GM23338 (cell line): ENCODE measurements at places on chromosomes 6 and 20.

DNA sequence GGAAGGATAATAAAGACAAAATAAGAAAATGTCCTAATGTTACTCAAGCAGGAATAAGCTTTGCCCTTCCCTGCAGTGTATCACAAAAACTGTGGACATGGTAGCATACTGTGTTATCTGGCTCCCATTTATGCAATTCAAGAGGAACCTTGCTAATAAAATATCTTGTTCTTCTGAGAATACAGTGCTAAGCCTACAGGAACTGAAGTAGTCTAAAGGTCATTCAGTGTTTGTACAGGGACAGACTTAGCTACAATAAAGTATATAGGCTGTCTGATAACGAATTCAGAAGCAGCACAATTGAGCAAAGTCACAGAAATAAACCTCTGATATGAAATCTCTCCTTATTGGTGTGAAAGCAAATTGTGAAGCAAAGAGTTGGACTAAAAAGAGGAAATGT is 59.6 kb upstream of the SDHAF4 start:
- no peak for DNase-seq

GRCh38 chr6:26243752-26244151 is 121.2 kb upstream of the BTN3A2 start:
- no peak for DNase-seq

DNA sequence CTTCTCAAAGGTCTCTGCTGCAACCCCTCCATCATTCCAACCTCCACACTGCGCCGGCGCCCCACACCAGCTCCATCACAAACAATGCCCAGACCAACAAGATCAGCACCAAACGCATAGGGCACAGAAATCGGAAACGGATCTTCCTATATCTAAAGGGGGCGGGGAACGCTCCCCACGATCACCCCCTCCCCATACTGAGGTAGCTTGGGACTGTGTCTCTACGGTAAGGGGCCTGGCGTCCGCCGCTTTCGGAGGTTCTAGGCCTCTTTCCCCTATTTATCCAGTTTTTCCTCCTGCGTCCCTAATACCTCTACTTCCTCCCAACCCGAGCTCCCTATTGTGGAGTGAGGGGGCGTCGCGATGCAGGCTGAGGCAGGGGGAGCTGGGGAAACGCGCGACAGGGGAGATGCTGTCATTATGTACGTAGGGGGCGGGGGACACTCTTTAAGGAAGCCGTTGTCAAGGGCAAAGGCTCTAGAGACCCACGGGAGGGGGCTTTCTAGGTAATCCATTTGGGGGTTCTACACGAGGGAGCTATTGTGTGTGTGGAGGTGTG is 909 bp downstream of the DNAAF9 start:
- DNase-seq: peak; percentile 67

- no peak for DNase-seq
Measured at GRCh38 chr6:157459327-157459726, 78.3 kb downstream of the ZDHHC14 start.

GRCh38 chr6:20835315-20836010 is 301.2 kb downstream of the CDKAL1 start:
- no peak for DNase-seq

- no peak for DNase-seq
Measured at GRCh38 chr6:74597840-74598239, 608.0 kb downstream of the COL12A1 start.

DNA sequence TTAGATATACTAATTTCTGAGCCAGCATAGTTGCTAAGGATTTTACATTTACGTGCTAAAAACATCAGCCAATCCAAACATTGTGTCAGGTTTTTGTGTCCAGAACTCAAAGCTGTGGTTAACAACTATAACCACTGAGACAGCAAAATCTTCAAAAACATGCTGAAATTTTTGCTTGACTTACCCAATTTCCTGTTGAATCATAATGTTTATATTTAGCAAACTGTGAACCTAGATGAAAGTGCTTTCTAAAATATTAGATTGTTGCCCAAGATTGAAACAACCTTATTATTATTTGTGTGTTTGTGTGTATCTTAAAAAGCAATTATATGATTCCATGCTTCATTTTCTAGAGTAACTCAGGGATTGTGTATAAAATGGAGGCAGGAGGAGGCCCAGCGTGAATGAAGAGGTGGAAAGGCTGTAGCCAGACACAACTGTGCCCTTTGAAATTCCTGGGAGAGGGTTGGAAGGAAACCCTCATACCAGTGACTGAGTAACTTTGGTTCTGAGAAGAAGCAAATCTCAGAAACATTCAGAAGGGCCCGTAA is 48.0 kb downstream of the ARMC2 start:
- no peak for DNase-seq

- no peak for DNase-seq
Measured at GRCh38 chr6:133995758-133996157, 42.7 kb downstream of the TBPL1 start.

GRCh38 chr20:51104960-51105920 is 82.3 kb upstream of the KCNG1 start:
- no peak for DNase-seq

DNA sequence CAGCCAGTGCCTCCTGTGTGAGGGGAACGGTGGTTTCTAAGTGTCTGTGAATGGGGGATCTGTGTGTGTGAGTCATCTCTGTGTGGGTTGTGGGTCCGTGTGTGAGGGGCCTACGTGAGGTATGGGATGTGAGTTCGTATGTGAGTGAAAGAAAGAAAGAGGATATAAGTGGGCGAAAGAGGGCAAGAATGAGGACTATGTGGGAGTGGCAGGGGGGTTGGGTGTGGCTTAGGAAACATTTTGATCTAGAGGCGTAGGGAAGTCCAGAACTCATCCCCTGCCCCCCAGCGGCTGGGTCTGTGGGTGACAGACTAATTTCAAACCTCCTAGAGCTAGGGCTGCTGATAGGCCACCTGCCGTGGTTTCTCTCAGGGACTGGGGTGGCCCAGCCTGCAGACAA is 35.5 kb downstream of the DHX35 start:
- peak; percentile 17 for DNase-seq

DNA sequence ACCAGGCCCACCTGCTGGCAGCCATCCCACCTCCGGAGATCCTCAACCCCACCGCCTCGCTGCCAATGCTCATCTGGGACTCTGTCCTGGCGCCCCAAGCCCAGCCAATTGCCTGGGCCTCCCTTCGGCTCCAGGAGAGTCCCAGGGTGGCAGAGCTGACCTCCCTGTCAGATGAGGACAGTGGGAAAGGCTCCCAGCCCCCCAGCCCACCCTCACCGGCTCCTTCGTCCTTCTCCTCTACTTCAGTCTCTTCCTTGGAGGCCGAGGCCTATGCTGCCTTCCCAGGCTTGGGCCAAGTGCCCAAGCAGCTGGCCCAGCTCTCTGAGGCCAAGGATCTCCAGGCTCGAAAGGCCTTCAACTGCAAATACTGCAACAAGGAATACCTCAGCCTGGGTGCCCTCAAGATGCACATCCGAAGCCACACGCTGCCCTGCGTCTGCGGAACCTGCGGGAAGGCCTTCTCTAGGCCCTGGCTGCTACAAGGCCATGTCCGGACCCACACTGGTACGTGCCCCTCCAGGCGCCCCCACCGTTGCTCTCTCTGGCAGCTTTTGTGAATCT is 1.1 kb downstream of the SNAI1 start:
- no peak for DNase-seq

DNA sequence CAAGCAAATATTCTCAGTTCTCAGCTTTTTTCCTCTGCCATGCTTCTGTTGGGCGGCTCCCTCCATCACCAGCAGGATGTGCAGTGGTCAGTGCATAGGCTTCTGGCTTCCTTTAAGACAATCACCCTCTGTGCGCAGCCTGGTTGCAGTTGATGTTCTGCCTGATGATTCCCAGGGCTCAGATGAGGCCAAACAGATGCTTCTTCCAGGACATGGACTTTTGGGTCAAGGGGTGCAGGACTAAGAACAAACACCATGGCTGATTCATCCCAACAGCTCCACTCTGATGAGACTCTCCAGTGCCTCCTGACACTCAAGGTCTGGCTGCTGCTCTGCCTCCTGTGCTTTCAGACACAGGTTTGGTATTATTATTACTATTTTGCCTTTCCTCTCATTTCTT is 554.8 kb upstream of the CDH4 start:
- DNase-seq: no peak

GRCh38 chr6:137056121-137056880 is 11.5 kb upstream of the IL20RA start:
- DNase-seq: no peak

DNA sequence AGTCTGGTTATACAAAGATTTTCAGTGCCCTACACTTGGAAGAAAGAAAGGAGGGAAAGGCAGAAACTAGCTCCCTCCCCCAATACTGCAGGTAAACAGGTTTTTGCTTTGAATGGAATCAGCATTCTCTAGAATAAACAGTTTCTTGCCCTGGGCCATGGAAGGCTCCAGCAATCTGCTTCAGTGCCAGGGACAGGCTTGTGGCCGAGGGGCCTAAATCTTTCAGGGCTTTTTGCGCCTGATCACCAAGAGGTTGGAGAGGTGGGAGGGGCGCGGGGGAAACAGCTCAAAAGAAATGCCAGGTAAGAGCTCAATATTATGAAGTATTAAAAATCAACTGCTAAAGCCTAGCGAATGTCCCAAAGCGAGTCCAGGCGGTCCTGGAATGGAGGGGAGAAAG is 23.8 kb downstream of the TFAP2B start:
- DNase-seq: peak; percentile 62

DNA sequence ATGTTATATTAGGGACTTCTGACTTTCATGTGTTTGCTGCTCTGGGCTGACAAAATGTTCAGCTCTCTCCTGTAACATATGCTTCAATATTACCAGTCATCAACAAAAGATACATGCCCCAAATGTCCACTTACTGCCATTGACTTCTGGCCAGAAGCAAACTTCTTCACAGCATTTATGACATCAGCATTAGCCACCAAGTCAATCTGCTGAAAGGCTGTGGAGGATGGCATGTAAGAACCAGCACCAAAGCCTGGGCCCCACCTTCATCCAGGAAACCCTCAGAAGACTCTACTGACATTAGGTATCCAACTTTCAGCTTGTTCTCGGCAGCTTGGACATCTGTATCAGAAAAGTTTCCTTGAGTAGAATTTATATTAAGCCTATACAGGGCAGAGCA is 595.5 kb downstream of the COL12A1 start:
- DNase-seq: no peak

- no peak for DNase-seq
Measured at GRCh38 chr6:116398316-116399010, 27.7 kb downstream of the DSE start.

- DNase-seq: peak; percentile 73
Measured at GRCh38 chr20:40073535-40074111, 615.4 kb downstream of the MAFB start.

- no peak for DNase-seq
Measured at GRCh38 chr6:33966536-33966935, 162.7 kb upstream of the MLN start.
